ENCODE measurements at places on chromosomes 6 and 20. TPM values are rescaled to one million over a fixed set of nuclear protein-coding genes. Genes with fewer than 3 reads are reported as not detected.

IP6K3 gene
- not detected for total RNA-seq

TAGAP gene
- total RNA-seq: 0.13 TPM

GRCh38 chr6:159389695-159390094 is 220.5 kb downstream of the FNDC1 start:
- no peak overlapping the region for H3K4me3 ChIP-seq
- no peaks in the 10 kb centered on the region for H3K36me3 ChIP-seq
- no peak overlapping the region for H3K27ac ChIP-seq

GRCh38 chr6:138907167-138907566 is 80.9 kb downstream of the REPS1 start:
- no peak overlapping the region for H3K4me3 ChIP-seq
- H3K36me3 ChIP-seq: peaks cover 10% of the 10 kb centered on the region
- H3K27ac ChIP-seq: no peak overlapping the region
- H3K27me3 ChIP-seq: no peaks in the 10 kb centered on the region

- H3K4me3 ChIP-seq: no peak overlapping the region
- no peak overlapping the region for H3K27ac ChIP-seq
- H3K4me1 ChIP-seq: no peaks in the 10 kb centered on the region
- H3K36me3 ChIP-seq: no peaks in the 10 kb centered on the region
- no peaks in the 10 kb centered on the region for H3K27me3 ChIP-seq
Observed at GRCh38 chr20:17818187-17818586, 118.4 kb downstream of the BANF2 start.

Measured in Panc1 (cell line).